ENCODE measurements at places on chromosomes 1 and 21.

DNA sequence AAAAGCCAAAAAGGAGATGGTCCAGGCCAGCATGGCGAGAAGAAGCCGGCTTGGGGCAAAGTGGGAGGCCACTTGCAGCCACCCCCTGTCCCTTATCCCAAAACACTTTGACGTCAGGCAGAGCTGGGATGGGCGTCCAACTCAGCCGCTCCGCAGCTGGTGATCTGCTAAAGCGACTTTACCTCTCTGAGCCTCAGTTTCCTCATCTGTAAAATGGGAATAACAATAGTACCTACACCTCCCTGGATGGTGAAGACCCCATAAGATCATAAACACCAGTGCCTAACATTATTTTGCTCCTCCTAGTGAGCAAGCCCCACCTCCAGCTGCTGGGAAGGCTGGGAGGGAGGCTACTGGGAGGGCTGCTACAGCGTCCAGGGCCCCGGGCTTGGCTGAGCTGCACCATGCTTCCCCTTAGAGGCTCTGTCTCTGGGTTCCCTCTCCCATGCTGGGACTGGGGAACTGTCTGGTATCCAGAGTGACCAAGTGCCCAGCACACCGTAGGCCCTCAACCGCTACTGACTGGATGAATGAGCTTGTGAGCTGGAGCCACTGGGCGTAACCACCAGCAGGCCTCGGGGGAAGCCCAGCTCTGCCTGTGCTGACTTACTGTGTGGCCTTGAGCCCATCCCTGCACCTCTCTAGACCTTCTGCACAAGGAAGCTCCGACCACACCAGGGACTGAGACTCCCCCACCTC, 18.3 kb downstream of the IFFO2 start:
- DNase-seq: no peak

GRCh38 chr1:209594440-209594839, 10.9 kb downstream of the CAMK1G start:
- DNase-seq: no peak

- no peak for DNase-seq
Observed at GRCh38 chr1:119324198-119324597, 44.4 kb upstream of the HAO2 start.

GRCh38 chr1:157628773-157629172, 30.9 kb upstream of the FCRL4 start:
- no peak for DNase-seq

- no peak for DNase-seq
Observed at GRCh38 chr1:232009741-232010140, 383.2 kb downstream of the DISC1 start.

GRCh38 chr1:114668784-114669561, 876 bp downstream of the DENND2C start:
- DNase-seq: peak; percentile 9

- no peak for DNase-seq
Observed at GRCh38 chr1:57986432-57986831, 560.1 kb downstream of the OMA1 start.

GRCh38 chr1:90176530-90176929, 181.6 kb downstream of the ZNF326 start:
- no peak for DNase-seq

GRCh38 chr1:196543833-196544232, 64.4 kb downstream of the KCNT2 start:
- no peak for DNase-seq

DNA sequence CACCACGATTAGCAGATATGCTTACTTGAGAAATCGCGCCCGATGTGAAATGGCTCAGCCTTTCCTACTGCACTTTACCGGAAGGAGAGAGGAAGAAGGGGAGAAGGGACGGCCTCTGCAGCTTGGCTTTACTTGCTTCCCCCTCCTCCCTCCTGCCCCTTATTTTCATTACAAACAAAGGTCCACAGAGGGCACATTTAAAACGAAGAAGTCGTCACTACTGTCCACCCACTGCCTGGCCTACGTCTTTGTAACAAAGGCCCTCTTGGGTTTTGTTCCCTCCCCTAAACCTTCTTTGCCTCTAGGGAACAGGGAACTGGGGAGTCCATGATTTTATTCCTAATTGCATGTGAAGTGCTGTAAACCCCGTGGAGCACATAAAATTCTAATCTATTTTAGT, 308.5 kb downstream of the LMX1A start:
- no peak for DNase-seq

DNA sequence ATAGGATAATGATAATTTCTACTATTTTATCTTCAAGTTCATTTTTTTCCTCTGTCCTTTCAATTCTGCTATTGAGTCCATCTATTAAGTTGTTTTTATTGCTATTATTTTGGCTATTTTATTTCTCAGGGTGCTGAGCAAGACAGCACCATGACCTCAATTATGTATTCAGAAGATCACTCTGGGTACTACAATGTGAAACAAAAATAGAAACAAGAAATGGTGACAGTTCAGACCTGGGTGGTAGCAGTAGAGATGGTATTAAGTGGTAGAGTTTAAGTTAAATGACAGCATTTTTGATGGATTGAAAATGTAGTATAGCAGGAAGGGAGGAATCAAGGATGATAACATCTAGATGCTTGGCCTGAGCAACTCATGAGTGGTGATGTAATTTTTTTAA, 655.3 kb upstream of the PLXNA2 start:
- no peak for DNase-seq

- DNase-seq: peak; percentile 20
Observed at GRCh38 chr1:221643404-221644144, 98.3 kb downstream of the DUSP10 start.

DNA sequence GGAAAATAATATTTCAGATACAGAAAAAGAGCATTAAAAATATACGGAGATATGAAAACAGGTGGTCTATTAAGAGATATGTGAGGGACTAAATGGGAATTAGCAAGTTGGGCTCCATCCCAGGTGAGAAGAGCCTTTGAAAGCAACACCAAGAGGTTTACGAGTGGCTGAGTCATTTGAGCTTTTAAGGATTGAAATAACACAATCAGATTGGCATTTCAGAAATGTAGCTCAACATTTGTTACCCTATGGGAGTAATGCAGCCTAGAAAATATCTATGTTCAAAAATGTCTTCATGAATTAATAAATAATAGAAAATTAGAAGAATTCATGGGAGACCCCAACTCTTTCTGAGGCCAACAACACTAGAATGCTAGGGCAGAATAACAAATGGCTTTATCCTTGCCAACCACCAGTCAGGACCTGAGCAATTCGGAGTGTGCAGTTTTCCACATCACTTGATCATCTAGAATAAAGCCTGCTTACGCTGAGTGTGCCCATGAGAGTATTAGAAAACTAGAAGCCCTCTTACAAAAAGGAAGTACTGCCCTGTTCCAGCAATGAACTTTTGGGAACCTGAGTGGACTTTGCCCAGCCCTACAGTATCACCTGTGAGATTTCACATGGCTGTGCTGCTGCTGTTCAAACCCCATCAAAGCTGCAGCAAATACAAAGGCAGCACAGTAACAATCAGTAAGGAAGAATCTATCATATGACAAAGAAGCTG, 538.0 kb upstream of the CAMK1G start:
- no peak for DNase-seq

DNA sequence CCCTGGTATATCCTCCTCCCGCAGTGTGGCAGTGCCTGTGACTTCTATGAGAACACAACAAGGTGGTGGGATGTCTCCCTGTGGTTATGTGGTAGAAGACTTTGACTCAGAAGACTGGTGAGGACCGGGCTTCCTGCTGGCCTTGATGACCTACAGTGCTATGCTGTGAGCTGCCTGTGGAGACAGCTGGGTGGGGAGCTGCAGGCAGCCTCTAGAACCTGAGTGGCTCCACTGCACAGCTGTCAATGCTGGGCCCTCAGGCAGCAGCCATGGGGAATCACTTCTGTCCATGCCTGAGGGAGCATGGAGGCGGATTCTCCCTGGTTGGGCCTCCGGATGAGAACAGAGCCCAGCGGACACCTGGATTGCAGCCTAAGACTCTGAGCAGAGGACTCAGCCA, 14.9 kb downstream of the SLC1A7 start:
- no peak for DNase-seq

GRCh38 chr1:225769687-225770086, 7.9 kb upstream of the SRP9 start:
- no peak for DNase-seq

DNA sequence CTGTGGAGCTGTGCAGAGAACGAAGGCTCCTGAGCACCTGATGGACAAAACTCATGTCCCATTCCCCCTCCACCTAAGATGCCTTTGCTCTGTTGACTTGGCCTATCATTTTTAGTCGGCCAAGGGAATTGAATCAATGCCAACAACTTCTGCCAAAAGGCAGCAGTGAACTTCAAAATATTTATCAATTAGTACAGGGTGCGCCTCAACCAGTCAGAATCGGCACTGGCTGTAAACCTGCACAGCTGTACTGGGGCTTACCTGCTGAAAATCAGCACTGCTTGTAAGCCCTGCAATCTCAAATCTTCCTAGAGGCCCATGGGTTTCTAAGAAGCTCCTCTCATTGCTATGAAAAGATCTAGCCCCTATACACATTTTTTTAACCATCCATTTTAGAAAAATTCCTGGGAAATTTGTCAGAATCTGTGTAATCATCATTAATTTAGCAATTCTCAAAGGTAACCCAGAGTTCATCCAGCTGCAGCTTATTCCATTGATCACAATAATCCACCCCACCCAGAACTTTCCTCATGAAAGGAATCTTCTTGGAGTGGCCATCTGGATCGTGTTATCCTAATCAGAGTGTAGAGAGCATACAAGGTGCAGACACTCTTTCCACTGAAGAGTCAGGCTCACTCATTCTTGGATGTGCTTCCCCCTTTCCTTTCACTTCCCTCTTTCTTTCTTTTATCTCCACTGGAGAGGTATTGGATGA, 40.2 kb downstream of the ADAMTS1 start:
- DNase-seq: no peak

DNA sequence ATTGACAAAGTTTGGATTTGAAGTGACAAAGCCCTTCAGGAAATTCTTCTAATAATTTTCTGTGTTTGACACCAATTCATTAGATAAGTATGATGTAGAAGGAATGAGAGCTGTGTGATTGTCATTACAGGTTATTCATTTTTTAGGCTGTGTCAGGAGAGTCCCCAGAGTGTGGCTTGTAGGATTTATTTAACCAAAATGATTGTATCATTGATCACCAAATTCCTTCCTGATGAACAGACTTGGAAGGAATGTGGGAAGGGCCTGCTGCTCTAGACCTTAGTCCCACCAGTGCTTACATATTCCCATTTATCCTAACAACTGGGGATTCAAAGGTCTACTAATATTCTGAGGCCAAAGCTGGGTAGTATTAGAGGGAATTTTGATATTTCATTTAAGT, 383.3 kb upstream of the KAZN start:
- DNase-seq: no peak

DNA sequence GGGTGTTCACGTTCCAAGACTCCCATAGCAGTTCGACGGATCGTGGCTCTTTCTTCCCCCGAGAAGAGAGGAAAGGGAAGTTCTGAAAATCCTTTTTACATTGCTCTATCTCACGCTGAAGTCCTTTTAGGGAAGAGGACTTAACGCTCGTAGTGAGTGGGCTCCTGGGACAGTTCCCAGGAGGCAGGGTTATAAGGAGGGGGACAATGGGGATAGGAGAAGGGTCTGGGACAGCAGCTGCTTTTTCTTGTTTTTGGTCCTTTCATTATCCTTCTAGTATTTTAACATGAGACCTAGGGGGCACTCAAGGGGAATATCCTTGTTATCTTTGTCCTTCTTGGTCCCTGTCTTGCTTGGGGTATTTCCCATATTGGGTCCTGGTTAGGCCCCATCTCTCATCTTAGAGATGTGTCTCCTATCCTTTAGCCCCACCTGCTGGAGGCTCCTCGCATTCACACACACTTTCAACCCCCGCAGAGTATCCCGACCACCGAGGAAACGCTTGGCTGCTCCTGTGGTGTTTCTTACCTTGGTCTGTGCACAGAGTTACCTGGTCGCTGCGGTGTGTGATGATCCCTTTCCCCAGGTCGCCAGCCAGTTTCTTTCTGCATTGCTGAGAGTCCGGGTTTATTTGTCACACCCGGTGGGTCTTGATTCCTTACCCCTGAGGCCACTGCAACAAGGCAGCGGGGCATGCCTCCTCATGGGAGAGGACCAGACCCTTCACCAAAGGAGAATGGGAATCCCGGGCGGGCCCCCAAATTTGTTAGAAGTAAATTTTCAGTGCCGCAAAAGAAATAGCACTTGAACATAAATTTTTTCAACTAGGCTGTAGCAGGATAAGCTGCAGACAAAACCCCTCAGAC, 29.7 kb downstream of the SCCPDH start:
- peak; percentile 59 for DNase-seq

DNA sequence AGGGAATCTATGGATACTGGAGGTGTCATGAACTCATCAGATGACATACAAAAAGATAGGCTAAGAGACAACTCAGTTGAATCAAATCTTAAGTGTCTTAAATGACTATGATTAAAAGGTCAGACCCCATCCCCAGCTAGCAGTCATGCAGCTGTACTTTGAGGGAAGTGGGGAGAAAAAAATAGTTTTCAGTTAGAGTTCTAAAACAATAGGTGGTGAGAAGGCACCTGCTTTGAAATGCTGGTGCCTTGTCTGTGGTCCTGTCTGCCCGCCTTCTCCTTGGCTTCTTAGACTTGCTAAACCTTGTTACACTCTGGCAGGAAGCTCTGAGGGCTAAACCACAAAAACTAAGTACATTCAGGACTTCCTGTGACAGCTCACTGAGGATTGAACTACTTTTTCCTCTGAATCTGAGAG, 15.3 kb downstream of the CD2 start:
- peak; percentile 35 for DNase-seq

DNA sequence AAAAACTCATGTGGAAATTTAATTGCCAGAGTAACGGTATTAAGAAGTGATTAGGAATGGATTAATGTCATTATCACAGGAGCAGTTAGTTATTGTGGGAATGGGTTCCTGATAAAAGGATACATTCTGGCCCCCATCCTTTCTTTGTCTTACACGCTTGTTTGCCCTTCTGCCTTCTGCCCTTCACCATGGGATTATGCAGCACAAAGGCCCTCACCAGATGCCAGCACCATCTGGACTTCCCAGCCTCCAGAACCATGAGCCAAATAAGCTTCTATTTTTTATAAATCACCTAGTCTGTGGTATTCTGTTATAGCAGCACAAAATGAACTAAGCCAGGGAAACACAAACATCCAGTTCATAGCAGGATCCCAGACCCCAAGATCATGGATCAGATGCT, 33.9 kb upstream of the POU2F1 start:
- no peak for DNase-seq

DNA sequence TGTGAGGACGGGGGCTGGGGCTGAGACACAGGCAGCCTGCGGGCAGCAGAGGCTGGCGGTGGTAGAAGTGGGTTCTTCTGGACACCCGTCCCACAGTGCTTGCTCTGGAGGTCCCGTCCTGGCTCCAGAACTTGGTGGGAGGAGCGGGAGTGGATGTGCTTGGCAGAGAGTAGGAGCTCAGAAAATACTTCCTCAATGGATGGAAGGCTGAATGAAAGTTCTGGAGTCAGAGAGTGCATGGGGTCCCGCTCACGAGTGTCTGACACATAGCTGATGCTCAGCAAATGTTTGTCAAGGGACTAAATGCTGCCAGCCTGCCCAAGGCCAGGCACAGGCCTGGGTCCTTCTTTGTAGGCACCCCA, 13.4 kb upstream of the NES start:
- DNase-seq: no peak
